MG63 (cell line): ENCODE measurements at places on chromosomes 13 and 19.
A peak's percentile ranks its signal among the peaks of the same experiment; 100 is the strongest.

- no peak for DNase-seq
Measured at GRCh38 chr19:23542562-23542961, 144.4 kb downstream of the ZNF675 start.

DNA sequence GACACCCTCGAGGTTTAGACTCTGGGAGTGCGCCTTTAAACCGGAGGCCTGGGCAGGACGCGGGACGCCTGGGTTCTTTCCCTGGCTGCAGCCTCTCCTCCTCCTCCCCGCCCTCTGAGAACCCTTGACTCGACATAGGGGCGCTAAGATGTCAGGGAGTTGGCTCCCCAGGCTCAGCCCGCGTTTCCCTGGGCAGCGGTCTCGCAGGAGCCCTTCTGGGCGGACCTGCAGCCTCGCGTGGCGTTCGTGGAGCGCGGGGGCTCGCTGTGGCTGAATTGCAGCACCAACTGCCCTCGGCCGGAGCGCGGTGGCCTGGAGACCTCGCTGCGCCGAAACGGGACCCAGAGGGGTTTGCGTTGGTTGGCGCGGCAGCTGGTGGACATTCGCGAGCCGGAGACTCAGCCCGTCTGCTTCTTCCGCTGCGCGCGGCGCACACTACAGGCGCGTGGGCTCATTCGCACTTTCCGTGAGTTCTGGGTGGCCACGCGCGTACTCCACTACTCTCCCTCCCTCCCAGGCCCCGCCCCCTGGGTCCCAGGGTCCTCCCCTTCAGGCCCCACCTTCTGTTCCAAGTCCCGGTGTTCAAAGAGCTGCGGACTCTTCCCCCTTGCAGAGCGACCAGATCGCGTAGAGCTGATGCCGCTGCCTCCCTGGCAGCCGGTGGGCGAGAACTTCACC, 1.3 kb downstream of the ICAM5 start:
- DNase-seq, result peak; percentile 58

DNA sequence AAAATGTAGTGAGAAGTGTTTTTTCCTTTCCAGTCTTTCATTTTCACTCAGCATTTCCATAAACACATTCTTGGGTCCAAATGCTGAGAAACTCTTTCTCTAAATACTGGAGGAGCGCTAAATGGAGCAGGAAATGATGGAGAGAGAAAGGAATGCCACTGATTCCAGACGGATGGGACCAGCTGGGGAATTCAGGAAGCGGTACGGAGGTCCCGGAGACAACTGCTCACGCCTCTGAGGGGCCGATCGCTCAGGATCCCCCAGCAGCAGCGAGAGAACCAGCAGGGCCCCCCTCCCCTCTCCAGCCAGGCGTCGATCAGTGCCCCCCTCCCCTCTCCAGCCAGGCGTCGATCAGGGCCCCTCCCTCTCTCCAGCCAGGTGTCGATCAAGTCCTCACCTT, 13.2 kb downstream of the RASA3 start:
- DNase-seq, result peak; percentile 76

GRCh38 chr19:35740108-35740422, 2.2 kb downstream of the IGFLR1 start:
- no peak for DNase-seq

GRCh38 chr13:110486061-110486715, 75.3 kb downstream of the RAB20 start:
- no peak for DNase-seq

DNA sequence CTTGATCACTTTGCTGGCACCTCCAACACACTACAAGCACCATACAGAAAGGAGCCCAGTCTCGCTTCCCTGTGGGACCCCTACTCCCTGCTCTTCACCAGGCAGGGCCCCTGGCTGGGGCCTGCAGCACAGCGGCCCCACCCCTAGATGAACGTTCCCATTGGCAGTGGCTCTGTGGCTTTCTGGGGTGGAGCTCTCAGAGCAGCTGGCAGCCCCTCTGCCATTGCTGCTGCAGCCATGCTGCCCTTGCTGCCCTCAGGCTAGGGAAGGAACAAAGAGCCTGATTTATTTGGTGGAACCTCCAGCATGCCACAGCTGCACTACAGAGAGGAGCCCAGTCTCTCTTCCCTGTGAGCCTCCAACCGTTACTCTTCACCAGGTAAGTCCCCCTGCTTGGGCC, 5.8 kb downstream of the SIGLEC6 start:
- DNase-seq, result no peak

- DNase-seq, result peak; percentile 43
Measured at GRCh38 chr19:10219678-10220077, 11.5 kb downstream of the S1PR2 start.

- peak; percentile 36 for DNase-seq
Measured at GRCh38 chr13:25846222-25846984, 205.4 kb downstream of the SHISA2 start.

DNA sequence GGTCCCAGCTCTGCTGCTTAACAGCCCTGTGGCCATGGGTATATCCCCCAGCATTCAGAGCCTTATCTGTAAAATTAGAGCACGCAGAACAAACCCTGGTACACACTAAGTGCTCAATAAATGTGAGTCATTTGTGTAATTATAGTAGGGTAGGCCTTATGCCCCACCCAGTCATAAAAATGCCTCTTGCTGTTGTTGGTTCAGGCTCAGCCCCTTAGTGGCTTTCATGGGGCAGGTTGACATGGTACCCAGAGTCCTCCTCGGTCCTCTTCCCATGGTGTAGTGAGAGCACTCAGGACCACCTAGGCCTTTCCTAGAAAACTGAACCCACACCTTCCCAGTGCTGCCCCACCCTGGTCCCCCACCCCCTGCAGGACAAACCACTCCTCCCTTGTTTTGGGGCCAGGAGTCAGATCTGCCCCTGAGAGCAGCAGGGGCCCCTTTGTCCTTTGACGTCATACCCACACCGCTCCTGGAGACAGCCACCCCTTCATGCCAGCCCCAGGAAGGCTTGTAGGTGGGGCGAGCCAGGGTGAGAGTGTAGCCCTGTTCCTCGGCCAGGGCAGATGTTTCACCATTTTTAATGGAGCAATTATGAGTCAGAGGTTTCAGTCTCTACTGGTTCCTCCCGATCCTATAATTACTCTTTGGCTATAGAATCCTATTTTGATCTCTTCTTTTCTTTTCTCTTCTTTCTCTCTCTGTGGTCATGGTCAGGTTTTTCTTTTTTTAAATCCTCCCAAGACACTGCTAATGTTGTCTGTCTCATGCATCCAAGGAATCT, 36.8 kb downstream of the ACTN4 start:
- DNase-seq, result peak; percentile 99

DNA sequence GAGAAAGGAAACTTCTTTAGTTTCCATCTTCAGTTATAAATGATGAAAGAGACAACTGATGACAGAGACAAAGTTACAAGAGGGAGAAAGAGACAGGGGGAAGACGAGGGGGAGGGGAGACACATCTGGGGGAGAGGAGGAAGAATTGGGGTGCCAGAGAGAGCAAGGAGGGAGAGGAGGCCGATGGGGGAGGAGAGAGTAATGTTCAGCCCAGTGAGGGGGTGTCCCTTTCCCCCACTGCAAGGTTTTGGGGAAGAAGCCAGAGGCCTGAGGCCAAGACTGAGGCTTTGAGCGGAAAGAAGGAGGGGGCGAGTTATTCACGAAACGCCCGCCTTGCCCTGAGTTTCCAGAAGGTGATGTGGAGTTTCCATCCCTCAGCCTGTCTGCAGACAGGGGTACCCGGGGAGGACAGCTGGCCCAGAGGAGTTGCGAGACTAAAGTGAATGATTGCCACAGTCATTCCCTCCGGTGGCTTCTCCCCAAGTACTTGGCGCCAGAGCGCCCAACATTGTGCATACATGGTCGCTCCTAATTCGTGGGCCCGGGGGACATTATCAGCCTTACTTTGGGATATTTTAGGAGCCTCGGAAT, 558 bp upstream of the PPAN start:
- no peak for DNase-seq

DNA sequence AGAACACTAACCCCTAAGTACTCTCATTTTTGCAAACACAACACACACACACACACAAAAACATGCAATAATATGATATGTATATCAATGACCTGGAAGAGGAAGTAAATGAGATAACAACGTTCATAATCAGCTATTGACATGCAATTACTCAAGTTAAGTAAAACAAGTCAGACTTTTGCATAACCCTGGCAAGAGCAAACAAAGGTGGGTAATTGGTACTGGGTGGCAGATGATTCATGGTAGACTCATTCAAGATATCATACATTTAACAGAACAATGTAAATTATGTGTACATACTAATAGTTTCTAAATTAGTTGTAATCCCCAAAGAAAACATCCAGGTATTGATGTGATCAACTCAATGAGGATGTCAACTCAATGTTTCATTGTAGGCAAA, 508.8 kb downstream of the DACH1 start:
- no peak for DNase-seq

DNA sequence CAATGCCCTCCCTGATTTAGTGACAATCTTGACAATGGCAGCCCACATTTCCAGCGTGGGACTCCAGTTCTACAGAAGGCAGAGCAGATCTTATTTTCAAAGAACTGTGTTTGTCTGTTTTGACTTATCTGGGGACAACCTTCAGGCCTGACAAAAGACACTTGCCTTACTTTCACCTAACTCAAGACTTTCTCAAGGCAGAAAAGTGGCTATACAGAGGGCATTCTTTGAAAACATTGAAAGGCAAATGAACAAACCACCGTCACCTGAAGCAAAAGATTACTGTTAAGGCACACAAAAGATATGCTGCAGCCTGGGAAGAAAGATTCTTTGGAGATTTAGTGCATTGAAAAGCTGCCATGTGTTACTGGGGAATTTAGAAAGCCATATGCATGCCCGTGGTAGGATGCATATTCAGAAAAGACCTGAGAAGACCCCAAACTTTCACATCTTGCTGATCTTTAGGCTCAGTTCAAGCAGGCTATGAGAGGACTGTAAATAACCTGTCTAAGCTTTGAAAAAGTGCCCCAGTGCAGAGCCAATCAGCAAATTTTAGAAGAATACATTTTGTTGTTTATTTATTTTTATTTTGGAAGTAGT, 82.8 kb downstream of the TSC22D1 start:
- DNase-seq, result no peak

GRCh38 chr13:50995854-50996253, 86.3 kb downstream of the RNASEH2B start:
- DNase-seq, result no peak

- no peak for DNase-seq
Measured at GRCh38 chr13:97000295-97000925, 6.1 kb upstream of the OXGR1 start.

- no peak for DNase-seq
Measured at GRCh38 chr13:48773531-48774275, 120.0 kb downstream of the CYSLTR2 start.

DNA sequence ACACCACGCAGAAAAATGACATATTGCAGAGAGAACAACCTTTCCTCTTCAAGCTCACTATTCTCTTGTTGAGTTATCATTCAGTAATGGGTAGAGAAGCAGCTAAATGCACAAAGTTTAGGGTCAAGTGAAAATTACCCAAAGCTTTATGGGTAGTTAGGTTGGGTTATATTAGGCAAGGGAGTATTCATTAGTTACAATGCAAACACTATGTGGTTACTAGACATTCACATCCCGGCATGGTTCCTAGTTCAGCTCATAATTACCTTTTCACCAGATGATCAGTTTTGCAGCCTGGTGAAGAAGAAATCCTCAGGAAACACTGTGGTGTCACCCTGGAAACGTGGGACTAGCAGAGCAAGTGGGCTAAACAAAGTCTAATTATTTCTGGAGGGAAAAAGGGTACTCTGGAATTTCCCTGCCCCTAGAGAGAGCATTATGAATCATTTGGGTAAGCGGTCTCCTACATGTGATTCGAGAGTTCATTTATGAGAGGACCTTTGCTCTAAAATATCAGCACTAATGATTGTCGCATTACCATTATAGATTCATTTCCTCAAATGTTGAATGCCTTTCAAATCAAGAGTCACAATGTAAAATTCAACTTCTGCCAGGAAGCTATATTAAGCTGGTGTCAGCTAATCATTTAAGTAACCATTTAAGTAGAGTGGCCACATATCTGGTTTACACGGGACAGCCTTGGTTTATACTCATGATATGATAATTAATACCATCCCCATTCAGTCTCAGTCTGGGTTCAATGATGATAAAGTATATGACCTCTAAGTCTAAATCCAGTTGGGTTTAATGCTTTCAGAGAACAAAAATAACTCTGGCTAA, 1208.0 kb downstream of the DIAPH3 start:
- no peak for DNase-seq

- no peak for DNase-seq
Measured at GRCh38 chr19:29170554-29170953, 42.4 kb downstream of the UQCRFS1 start.

GRCh38 chr13:37407156-37407555, 191.4 kb downstream of the POSTN start:
- no peak for DNase-seq

DNA sequence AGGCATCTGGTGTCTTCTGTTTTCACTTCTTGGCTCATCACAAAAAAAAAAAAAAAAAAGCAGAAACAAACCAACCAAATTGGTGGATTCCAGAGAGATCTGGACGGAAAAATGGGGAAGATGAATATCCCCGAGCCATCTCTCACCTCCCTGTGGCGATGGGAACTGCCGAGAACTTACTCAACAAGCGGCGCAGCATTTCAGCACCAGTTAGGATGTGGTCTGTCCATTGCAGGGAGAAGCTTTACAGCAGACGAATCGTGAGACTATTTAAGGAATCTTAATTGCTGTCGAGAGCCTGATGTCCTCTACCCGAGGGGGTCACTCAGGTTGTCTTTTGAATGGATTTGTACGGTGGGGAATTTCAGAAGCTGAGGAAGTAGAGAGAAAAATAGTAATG, 17.3 kb upstream of the KDM4B start:
- DNase-seq, result no peak

GRCh38 chr13:55263045-55263444, 1877.7 kb upstream of the PRR20A start:
- no peak for DNase-seq

GRCh38 chr13:95858286-95859075, 181.5 kb downstream of the DNAJC3 start:
- peak; percentile 7 for DNase-seq
